ENCODE measurements at places on chromosomes 7 and 10. TPM values are rescaled to one million over a fixed set of nuclear protein-coding genes. Genes with fewer than 3 reads are reported as not detected.

DNA sequence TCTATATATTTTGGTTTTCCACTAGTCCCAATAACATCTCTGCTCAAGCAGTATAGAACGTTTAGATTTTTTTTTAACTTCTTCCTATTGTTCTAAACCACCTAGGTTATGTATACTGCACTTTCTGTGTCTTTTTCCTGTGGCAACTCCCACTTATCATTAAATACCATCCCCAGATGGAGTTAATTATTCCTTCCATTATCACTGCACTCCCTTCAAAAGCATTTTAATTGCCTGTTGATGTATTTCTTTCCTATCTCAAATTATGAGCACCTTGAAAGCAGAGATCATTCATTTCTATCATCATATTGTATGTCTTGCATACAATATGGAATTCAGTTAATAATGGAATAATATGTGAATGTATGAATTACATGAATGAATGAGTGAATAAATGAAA is 148.0 kb downstream of the HGF start:
- no peak for DNase-seq

KLF14 gene
- total RNA-seq, result not detected

CREB5 gene
- 7.5 TPM for total RNA-seq

- DNase-seq, result no peak
These were observed 37.1 kb downstream of the STRA8 start for GRCh38 chr7:135270577-135271254.

ADRA2A gene
- total RNA-seq, result not detected

DNA sequence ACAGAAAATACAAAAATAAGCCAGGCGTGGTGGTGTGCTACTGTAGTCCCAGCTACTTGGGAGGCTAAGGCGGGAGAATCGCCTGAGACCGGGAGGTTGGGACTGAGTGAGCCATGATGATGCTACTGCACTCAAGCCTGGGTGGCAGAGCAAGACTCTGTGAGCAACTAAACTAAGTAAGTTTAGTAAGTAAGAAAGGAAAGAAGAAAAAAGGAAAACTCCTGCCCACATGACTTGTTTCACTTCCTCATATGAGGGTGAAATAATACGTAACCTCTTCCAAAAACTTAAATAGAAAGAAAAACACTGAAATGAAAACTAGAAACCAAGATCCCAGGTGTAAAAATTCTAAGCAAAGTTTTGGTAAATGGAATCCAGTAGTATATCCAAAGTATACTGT is 79.6 kb downstream of the LARP4B start:
- DNase-seq, result no peak

- no peak for DNase-seq
These were observed 469.8 kb downstream of the GLRX3 start for GRCh38 chr10:130606001-130606405.

DNA sequence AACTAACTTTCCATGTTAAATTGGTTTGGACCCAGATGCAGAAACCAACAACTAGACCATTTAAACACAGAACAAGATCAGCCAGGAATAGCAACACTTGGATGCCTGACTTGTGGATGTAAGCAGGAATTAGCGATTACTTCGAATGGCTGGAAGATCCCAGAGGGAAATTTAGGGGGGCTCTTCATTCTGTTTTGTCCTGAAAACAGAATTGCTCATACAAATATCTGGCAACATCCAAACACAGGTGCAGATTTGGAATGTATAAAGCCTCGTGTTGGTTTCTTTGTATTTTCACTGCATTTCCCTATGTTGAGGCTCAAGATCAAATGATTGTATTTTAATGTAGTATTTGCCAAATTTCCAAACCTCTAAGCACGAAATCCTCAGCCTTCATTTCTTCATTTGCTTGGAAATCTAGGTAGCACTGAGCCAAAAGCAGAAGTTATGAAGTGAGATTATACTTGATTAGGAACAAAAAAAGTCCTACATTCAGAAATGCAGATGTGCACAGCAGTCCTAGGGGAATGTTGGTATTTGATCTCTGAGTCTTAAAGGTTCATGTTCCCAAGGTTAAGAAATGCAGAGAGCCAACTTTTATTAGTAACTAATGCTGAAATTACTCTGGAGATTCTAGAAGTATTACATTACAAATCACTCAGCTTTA is 248.7 kb upstream of the TCF7L2 start:
- no peak for DNase-seq

- DNase-seq, result no peak
These were observed 166.8 kb downstream of the SUGCT start for GRCh38 chr7:40301486-40302068.

All from osteocyte (in vitro differentiated cells).